ENCODE measurements at places on chromosomes 3 and 15. TPM values are rescaled to one million over a fixed set of nuclear protein-coding genes. Genes with fewer than 3 reads are reported as not detected.

DNA sequence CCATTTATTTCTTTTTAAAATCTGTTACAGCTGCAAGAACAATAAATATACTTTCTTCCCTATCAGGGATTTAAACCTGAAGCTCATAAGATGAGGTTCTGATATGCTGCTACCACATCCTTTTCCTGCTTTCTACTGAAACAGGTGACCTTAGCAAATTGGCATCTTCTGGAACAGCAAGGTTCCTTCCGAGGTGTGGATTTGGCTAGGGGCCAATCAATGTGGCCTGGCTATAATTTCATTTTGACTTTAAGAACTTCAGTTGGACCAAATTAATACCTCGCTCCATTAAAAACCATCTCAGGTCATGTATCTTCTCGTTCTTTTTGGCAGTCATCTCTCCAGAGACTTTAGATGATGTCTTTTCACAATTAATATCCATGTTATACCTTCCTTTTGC, 53.4 kb upstream of the C3orf80 start:
- H3K36me3 ChIP-seq, result no peaks in the 10 kb centered on the region
- no peak for DNase-seq
- H3K4me3 ChIP-seq, result no peak overlapping the region
- H3K4me1 ChIP-seq, result no peaks in the 10 kb centered on the region

DNAJA4 gene
- not detected for total RNA-seq

WDR49 gene
- total RNA-seq, result not detected

- H3K27ac ChIP-seq, result no peak overlapping the region
- H3K4me1 ChIP-seq, result peaks cover 38% of the 10 kb centered on the region
- DNase-seq, result no peak
These were observed 901 bp upstream of the CLN6 start for GRCh38 chr15:68230157-68231100.

MKRN2OS gene
- not detected for total RNA-seq

VGLL3 gene
- total RNA-seq, result 1.8 TPM

GRCh38 chr15:63403254-63403945, 21.8 kb upstream of the CA12 start:
- H3K27me3 ChIP-seq, result no peaks in the 10 kb centered on the region
- no peaks in the 10 kb centered on the region for H3K36me3 ChIP-seq
- no peak overlapping the region for H3K4me3 ChIP-seq
- no peak for DNase-seq
- H3K27ac ChIP-seq, result no peak overlapping the region

DNA sequence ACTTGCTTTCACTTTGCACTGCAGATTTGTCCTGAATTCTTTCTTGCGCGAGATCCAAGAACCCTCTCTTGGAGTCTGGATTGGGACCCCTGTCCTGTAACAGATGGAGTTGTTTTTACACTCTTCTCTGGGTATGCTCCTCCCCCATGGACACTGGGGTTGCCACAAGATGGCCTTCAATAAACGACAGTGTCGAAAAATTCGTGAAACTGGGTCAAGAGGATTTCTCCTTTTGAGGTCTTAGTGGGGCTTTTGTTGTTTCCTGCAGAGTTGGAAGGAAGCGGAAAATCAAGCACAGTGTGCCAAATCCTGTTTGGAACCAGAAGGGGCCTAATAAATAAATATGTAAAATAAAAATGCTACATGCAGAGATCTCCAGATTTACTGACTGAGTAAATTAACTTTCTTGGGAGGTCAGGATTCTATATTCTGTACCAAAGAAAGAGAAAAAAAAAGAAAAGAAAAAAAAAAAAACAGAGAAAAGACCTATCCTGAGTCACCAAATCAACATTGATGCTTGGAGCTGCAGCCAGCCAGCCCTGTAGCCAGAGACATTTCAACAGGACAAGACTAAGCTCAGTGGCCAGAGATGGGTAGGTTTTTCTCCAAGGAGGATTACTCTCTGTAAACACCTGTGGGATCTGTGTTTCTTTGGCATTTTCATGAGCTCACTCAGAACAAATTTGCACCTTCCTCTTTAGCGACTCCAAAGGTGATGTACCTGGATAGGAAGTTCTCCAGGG, 24.8 kb downstream of the CCDC80 start:
- H3K27me3 ChIP-seq, result no peaks in the 10 kb centered on the region
- H3K4me1 ChIP-seq, result peaks cover 9% of the 10 kb centered on the region
- no peak for DNase-seq
- no peak overlapping the region for H3K27ac ChIP-seq
- H3K36me3 ChIP-seq, result no peaks in the 10 kb centered on the region
- H3K4me3 ChIP-seq, result no peak overlapping the region

DNA sequence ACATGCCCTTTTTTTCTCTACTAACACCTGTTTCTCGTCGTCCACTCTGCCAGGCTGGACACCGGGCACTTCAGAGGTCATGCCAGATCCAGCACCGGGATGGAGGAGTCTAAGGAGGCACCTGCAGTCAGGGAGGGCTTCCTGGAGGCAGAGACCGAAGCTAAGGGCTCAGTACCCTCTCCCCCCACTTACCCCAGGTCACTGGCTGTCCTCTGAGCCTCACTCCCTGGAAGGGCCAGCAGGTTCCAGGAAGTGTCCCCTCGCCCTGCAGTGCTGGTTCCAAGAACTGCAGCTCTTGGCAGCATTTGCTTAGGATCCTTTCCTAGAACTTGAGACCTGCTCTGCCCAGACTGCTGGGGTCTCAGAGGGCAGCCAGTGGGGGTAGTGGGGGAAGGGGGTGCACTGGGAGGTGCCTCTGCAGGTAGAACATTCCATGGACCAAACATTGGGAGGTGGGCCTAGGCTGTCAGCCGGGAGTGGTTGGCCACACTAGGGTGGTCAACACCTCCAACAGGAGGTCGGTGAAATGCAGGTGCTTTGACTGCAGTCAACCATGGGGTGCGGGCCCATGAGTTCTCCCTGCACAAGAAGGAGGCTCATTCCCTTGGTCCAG, 11.3 kb downstream of the CISH start:
- no peaks in the 10 kb centered on the region for H3K4me1 ChIP-seq
- no peak for DNase-seq
- H3K27ac ChIP-seq, result no peak overlapping the region

- peaks cover 64% of the 10 kb centered on the region for H3K27me3 ChIP-seq
- no peaks in the 10 kb centered on the region for H3K36me3 ChIP-seq
These were observed at the start of gene ADAMTS17 for GRCh38 chr15:100341750-100342560. TSS of gene ADAMTS17 (minus strand) at chr15:100341975. CDS start at chr15:100341899, 76 bp downstream.

GP9 gene
- total RNA-seq, result not detected

DNA sequence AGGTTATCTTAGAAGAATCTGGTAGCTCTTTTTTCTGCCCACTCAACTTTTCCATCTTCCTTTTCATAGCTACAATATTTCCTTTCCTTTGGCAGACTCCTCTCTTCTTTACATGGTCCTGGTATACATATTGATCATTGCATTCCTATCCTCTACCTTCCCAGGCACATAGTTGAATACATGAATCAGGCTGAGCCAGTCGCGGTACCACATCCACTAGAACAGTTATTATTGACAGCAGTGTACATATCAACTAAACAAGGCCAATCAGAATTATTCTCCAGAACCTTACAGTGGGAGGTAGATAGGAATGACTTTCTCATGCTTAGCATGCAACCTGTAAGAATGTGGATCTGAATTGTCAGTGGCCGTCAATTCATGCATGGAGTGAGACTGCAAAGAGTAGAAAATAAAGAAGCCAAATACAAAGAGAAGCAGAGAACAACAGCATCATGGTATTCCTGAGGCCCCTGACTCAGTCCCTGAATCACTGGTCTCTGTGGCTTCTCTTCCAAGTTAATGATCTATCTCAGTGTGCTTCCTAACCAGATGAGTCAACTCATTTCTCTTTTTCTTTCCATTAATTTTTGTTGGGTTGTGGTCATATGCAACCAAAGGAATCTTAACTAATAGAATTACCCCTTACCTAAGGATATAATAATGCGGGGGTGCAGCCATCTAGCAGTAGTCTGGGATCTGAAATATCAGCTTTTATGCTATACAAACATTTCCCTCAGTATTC, 60.9 kb upstream of the DCBLD2 start:
- H3K36me3 ChIP-seq, result no peaks in the 10 kb centered on the region
- no peak overlapping the region for H3K4me3 ChIP-seq
- DNase-seq, result no peak
- H3K27me3 ChIP-seq, result no peaks in the 10 kb centered on the region
- H3K27ac ChIP-seq, result no peak overlapping the region
- no peaks in the 10 kb centered on the region for H3K4me1 ChIP-seq

CP gene
- not detected for total RNA-seq

GOLGA8A gene
- total RNA-seq, result 79.7 TPM
